ENCODE measurements at places on chromosomes 4 and X.

- no peak for DNase-seq
Observed at GRCh38 chr4:109914322-109914721, 1.6 kb downstream of the EGF start.

- peak; percentile 47 for DNase-seq
Observed at GRCh38 chr4:41012293-41012692, 202.0 kb downstream of the APBB2 start.

DNA sequence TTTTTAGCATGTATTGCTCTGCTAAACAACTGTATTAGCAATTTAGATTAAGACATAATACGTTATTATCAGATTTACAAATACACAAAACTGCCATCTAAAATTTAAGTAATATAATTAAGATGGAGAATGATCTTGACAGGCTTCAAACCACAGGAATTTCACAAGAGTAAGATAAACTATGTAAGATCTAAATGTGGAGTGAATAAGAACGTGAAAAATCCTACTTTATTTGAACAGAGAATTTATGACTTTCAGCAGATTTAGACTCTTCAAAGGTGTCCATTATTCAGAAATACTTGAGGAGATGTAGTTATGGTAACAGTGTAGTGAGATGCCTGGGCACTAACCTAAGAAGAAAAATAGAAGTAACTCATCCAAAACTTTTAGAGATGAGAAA is 73.2 kb downstream of the SLC4A4 start:
- peak; percentile 55 for DNase-seq

DNA sequence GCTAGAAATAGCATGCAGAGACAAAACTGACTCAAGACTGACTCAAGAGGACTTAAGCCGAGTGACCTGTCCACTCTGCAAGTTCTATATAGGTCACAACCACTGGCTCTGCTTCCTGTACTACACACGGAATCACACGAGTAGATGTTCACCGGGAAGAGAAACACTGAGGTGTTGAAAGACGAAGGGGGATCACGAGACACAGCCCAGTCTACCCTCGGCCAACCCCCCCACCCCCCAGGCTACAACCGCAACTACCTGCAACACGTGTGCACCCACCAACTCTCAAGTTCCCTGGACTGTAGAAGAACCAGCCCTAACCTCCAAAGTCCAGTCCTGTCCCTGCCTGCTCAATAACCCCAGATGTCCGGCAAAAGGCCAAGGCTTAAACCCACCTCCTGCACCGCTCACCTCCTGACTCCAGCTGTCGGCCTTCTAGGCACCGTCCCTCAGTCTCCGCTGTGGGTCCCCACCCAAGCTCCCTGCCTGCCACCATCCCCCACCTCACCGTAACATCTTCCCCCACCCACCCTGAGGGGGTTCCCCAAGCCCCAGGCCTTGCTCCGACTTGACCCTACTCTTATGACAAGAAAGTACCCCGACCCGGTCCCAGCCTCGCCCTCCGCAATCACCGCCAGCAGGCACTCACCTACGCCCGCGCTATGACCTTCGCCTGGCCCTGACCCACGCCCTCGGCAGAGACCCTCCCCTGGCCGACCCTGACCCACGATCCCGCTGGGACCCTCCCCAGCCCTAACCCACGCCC is 739 bp downstream of the GAK start:
- DNase-seq = peak; percentile 54

DNA sequence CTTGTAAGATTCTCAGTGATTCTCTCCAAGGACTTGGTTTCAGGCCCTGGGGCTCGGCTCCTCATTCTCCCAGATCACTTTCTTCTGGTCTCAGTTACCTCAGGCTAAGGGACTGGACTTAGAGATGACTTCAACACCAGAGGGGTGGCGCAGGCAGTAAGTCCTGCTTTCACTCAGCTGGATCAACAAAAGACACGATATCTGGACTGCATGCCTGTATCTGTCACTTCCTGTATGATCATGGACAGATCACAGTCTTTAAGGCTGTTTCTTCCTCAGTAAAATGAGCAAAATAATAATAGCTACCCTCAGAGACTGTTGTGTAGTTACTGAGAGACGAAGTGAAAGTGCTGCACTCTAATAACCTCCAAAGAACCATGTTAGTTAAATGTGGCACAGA is 19.5 kb upstream of the CXCR3 start:
- DNase-seq = peak; percentile 42

DNA sequence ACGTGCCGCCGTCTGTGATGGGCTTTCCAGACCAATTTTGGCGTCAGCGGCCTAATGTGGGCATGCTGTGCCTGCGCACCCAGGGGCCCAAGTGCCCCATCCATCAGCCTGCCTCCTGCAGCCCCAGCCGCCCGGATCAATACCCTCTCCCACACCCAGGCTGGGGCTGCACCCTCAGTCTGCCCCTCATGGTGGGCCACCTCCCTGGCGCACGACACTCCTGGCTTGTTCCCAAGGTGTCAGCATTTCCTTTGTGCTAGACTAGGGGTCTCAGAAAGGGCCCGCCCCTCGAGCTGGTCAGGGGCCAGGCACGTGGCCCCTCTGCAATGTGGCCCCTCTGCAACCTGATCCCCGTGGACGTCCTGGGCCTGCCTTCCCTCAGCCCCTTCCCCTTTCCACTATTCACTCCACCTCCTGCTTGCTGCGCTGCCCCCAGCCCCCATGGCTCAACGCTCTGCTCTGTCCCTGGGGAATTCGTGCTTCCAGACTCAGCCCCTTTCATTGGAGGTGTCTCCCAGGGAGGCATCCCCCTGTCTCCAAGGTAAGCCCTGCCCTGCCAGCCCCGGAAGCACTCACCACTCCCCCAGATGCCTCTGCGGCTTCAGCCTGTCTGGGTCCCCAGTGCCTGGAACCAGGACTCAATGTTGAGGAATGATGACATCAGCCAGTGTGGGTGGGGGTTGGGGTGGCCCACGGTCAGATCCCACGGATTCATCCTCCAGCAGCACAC is 130.8 kb downstream of the HMX1 start:
- DNase-seq = no peak

GRCh38 chr4:100224160-100224559 is 33.9 kb upstream of the DDIT4L start:
- DNase-seq = no peak

DNA sequence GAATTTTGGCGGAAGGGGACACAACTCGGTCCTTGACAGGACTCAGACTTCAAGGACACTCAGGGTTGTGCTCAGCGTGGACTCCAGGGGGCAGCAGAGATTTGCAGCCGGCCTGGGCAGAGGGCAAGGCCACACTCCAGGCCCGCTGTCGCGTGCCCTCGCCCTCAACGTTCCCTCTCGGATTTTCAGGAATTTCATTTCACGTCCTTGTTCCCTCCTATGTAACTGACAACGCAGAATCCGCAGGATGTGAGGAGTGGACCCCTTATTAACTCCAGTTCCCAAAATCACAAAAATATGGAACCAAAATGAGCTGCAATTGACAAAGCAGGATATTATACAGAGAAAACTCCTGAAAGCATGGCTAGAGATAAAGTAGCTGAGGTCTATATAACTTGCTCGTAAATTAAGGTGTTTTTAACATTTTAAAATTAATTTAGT is 21.0 kb upstream of the DCTD start:
- DNase-seq = peak; percentile 62

DNA sequence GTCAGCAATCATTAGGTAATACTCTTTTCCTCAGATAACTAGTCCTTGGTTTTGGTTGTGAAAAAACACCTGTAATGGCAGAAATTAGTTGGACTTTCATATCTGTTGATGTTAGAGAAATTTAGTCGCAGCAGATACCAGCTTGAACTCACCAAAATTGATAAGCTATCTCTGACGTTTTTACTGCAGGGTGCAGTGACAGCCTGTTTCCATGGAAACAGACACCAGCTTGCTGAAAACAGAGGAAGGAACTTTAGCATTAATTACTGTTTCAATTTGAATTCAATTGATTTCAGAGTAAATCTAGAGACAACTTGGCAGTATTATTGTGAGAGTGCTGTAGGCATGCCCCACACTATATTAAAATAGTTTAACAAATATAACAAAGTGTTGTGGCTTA is 246.5 kb downstream of the PPP1R2C start:
- DNase-seq = no peak

DNA sequence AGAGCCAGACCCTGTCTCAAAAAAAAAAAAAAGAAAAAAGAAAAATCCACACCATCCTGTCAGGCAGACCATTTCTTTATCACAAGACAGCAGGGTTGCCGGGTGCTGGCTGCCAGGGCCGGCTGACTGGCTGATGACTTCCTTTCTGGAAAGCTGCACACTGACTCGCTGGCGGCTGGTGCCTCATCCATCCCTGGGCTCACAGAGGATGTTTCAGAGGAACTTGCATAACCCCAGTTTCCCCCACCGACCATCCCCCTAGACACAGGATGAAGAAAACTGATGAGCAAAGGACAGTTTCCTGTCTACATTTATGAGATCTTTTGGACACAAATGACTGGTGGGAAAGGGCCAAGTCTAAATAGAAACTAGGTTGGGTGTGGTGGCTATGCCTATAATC is 14.1 kb downstream of the HPSE start:
- DNase-seq = peak; percentile 63

- no peak for DNase-seq
Observed at GRCh38 chrX:44040406-44040805, 67.2 kb upstream of the NDP start.

DNA sequence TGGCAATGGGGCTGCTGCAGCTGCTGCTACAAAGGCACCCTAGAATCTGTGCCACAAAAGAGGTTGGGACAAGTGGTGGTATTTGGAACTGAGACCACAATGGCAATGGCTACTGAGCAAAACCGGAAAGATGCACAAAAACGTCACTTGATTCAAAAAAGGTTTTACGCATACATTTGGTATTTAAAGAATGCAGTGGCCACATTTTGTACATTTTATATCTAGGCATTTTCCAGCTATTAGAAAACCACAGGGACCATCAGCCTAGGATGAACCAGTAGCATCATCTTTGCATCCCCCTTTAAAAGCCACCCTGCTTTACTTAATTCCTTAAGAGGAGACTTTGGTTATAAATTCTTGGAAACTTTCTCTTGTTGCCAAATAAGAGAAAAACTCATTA is 104.8 kb upstream of the CXCL13 start:
- peak; percentile 24 for DNase-seq

- peak; percentile 53 for DNase-seq
Observed at GRCh38 chrX:78643096-78643495, 16.0 kb downstream of the RTL3 start.

- DNase-seq = peak; percentile 26
Observed at GRCh38 chr4:165458471-165458870, 79.7 kb downstream of the CPE start.

GRCh38 chrX:8988446-8988845 is 45.5 kb downstream of the FAM9B start:
- DNase-seq = peak; percentile 53
